ENCODE measurements at places on chromosomes 3 and 15. TPM values are rescaled to one million over a fixed set of nuclear protein-coding genes. Genes with fewer than 3 reads are reported as not detected.

GRCh38 chr3:194323785-194324735, 27.1 kb downstream of the CPN2 start:
- no peaks in the 10 kb centered on the region for H3K27me3 ChIP-seq
- no peaks in the 10 kb centered on the region for H3K36me3 ChIP-seq
- H3K4me3 ChIP-seq = peak overlapping the region; percentile 35
- peak; percentile 87 for DNase-seq
- peaks cover 25% of the 10 kb centered on the region for H3K4me1 ChIP-seq
- H3K27ac ChIP-seq = peak overlapping the region; percentile 95

DNA sequence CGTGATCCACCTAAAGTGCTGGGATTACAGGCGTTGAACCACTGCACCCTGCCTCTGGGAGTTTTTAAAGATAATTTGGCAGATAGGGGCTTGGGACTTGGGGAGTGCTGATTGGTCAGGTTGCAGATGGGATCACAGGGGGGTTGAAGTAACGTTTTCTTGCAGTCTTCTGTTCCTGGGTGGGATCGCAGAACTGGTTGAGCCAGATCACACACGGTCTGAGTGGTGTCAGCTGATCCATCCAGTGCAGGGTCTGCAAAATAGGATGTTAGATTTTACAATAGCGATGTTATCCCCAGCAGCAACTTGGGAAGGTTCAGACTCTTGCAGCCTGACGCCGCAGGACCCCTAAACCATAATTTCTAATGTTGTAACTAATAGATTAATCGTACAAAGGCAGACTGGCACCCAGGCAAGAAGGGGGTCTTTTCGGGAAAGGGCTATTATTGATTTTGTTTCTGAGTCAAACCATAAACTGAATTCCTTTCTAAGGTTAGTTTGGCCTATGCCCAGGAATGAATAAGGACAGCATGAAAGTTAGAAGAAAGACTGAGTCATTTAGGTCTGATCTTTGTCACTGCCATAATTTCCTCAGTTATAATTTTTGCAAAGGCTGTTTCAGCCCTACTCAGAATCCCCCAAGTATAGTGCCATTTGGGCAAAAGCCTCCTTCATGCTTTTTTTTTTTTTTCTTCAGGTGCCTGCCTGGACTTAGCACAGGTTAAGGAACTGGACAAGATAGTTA, 1.5 kb upstream of the CA12 start:
- peaks cover 15% of the 10 kb centered on the region for H3K4me1 ChIP-seq
- H3K27me3 ChIP-seq = peaks cover 2% of the 10 kb centered on the region
- DNase-seq = no peak
- H3K36me3 ChIP-seq = no peaks in the 10 kb centered on the region

DNA sequence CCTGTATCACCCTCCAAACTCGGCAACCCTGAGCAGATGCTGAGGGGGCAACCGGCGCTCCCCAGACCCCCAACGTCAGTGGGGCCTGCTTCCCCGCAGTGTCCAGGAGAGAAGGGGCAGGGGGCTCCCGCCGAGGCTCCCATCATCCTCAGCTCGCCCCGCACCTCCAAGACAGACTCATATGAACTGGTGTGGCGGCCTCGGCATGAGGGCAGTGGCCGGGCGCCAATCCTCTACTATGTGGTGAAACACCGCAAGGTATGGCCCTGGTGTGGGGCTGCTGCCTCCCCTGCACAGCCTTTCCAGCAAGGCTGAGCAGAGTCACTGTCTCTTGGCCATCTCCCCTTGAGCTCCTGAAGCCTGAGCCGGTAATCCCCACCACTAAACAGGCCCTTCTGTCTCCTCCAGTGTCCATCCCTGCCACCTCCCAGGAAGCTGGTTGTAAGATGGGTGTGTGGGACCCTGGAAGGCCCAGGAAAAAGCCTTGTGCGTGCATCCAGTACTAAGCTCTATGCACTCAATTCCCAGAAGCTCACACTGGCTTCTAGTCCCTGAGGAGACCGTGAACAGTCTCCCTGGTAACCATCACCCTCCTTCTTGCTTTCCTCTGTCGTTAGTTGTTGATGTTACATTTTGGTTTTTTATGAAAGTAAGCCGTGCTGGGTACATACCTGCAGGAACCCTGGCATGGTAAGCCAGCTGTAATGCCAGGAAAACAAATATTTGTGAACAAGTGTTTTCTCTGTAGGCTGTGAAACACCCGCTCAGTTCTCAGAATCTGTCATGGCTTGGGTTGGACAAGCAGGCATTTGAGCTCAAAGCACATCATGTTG, 63.3 kb downstream of the BOC start:
- H3K27ac ChIP-seq = peak overlapping the region; percentile 70
- peaks cover 4% of the 10 kb centered on the region for H3K36me3 ChIP-seq
- DNase-seq = no peak
- H3K4me1 ChIP-seq = no peaks in the 10 kb centered on the region
- no peaks in the 10 kb centered on the region for H3K27me3 ChIP-seq

GRCh38 chr3:186807231-186807630, 949 bp upstream of the RFC4 start:
- H3K4me1 ChIP-seq = no peaks in the 10 kb centered on the region
- no peak overlapping the region for H3K27ac ChIP-seq
- peak overlapping the region; percentile 79 for H3K4me3 ChIP-seq
- H3K27me3 ChIP-seq = no peaks in the 10 kb centered on the region

- no peak overlapping the region for H3K27ac ChIP-seq
- H3K4me1 ChIP-seq = no peaks in the 10 kb centered on the region
- DNase-seq = no peak
- H3K27me3 ChIP-seq = no peaks in the 10 kb centered on the region
- H3K36me3 ChIP-seq = no peaks in the 10 kb centered on the region
These were observed 7.4 kb upstream of the ANPEP start for GRCh38 chr15:89822026-89822425.

- H3K4me1 ChIP-seq = no peaks in the 10 kb centered on the region
- H3K27me3 ChIP-seq = no peaks in the 10 kb centered on the region
- peak overlapping the region; percentile 86 for H3K4me3 ChIP-seq
- no peaks in the 10 kb centered on the region for H3K36me3 ChIP-seq
These were observed 1.9 kb downstream of the MITF start for GRCh38 chr3:69741032-69741767.

- H3K27ac ChIP-seq = no peak overlapping the region
- H3K27me3 ChIP-seq = no peaks in the 10 kb centered on the region
- H3K4me3 ChIP-seq = no peak overlapping the region
These were observed 28.3 kb downstream of the ST8SIA2 start for GRCh38 chr15:92421976-92422375.

DNA sequence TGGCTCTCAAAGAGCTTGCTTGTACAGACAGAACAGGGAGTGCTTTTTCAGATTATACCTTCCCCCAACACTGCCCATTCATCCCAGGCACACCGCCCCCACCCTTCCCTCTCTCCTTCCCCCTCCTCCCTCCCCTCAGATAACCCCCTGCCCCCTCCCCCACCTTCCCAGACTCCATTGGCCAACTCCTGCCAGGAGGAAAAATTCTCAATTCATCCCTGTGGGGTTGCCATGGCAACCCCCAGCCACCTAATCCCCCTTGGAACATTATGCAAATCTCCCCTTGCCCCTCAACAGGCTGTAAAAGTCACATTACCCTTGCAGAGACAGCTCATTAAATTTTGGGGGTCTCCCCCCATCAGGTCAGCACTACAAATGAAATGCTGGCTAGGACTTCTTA, 14.3 kb downstream of the TLE3 start:
- no peak for DNase-seq
- no peak overlapping the region for H3K27ac ChIP-seq
- no peaks in the 10 kb centered on the region for H3K27me3 ChIP-seq

- DNase-seq = no peak
- H3K27ac ChIP-seq = no peak overlapping the region
- H3K27me3 ChIP-seq = no peaks in the 10 kb centered on the region
- no peak overlapping the region for H3K4me3 ChIP-seq
- no peaks in the 10 kb centered on the region for H3K36me3 ChIP-seq
These were observed 339.7 kb upstream of the RASGRP1 start for GRCh38 chr15:38904298-38904697.

GRCh38 chr15:86055688-86056087, 24.0 kb upstream of the AGBL1 start:
- H3K36me3 ChIP-seq = no peaks in the 10 kb centered on the region
- no peaks in the 10 kb centered on the region for H3K27me3 ChIP-seq
- H3K4me3 ChIP-seq = no peak overlapping the region
- no peaks in the 10 kb centered on the region for H3K4me1 ChIP-seq
- no peak overlapping the region for H3K27ac ChIP-seq

Gene INSYN1
- total RNA-seq = 68.5 TPM

- H3K36me3 ChIP-seq = no peaks in the 10 kb centered on the region
- no peaks in the 10 kb centered on the region for H3K4me1 ChIP-seq
- DNase-seq = no peak
- no peak overlapping the region for H3K4me3 ChIP-seq
- no peak overlapping the region for H3K27ac ChIP-seq
- H3K27me3 ChIP-seq = peaks cover 33% of the 10 kb centered on the region
These were observed 3.8 kb upstream of the ISL2 start for GRCh38 chr15:76332796-76333195.

GRCh38 chr3:50652709-50653108, 22.0 kb upstream of the DOCK3 start:
- H3K27ac ChIP-seq = peak overlapping the region; percentile 83
- H3K4me3 ChIP-seq = no peak overlapping the region
- no peaks in the 10 kb centered on the region for H3K27me3 ChIP-seq
- H3K36me3 ChIP-seq = peaks cover 10% of the 10 kb centered on the region

Gene BUB1B
- total RNA-seq = 0.39 TPM

- no peak overlapping the region for H3K27ac ChIP-seq
- no peaks in the 10 kb centered on the region for H3K27me3 ChIP-seq
These were observed 48.4 kb upstream of the SPPL2A start for GRCh38 chr15:50813865-50814264.

DNA sequence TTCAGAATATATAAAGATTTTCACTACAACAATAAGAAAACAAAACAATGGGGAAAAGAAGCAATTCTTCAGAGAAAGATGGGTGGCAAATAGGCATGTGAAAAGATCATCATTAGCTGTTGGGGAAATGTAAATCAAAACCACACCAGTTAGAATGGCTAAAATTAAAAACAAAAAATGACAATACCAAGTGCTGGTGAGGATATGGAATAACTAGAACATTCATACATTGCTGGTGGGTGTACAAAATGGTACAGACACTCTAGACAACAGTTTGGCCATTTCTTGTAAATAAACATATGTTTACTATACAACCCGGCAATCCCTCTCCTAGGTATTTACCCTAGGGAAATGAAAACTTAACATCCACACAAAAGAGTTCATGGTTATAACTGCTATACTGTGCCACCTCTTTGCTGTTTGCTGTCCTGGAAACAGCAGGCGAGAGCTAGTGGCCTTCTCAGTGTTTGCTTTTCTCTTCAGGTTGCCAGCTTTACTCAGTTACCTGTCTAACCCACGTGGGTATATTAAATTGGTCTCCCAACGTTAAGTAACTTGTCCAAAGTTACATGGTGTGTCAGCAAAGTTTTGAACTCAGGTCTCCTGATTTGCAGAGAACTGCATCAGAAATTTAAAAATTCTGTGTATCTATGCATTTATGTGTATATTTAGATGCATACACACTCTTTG, 4.6 kb upstream of the NIT2 start:
- no peak overlapping the region for H3K27ac ChIP-seq
- DNase-seq = no peak
- no peaks in the 10 kb centered on the region for H3K4me1 ChIP-seq

Gene SI
- not detected for total RNA-seq

DNA sequence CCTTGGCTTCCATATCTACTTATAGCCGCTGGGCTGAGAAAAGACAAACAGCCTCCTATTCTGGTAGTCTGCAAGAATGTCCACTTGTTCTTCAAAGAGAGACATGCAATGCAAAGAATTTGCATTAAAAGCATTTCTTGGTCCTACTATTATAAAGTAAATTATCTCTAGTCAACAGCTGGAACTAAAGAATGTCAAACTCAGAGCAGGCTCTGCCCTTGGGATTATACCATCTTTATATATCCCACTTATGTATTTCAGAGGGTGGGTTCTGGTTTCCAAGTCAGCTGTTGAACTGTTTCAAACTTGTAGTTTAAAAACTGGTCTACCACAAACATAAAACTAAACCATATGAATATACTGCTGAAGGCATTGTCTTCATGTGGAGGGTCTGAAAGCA, 7.0 kb upstream of the ACTC1 start:
- no peak overlapping the region for H3K27ac ChIP-seq
- H3K27me3 ChIP-seq = no peaks in the 10 kb centered on the region
- H3K4me1 ChIP-seq = peaks cover 18% of the 10 kb centered on the region

GRCh38 chr15:101062471-101063171, 143.5 kb downstream of the LRRK1 start:
- no peak overlapping the region for H3K4me3 ChIP-seq
- H3K36me3 ChIP-seq = no peaks in the 10 kb centered on the region
- no peaks in the 10 kb centered on the region for H3K4me1 ChIP-seq
- no peak for DNase-seq

Gene ZNF620
- 2.0 TPM for total RNA-seq

DNA sequence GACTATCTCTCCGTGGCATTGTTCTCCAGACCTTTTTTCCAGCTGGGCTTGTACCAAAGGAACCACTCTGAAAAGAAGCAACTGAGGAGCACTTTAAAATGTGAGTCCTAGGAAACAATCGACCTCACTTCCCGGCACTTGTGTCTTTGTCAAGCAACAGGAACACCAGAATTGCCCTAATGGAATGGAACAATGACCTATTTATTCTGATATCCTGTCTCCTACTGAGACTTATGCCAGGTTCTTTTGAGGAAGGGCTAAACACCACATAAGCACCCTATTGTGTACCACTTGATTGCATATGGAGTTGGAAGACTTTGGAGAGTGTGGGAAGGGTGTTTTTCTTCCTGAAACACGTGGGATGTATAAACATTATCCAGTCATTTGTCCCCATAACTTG, 56.8 kb upstream of the TGFBR2 start:
- DNase-seq = no peak
- no peaks in the 10 kb centered on the region for H3K27me3 ChIP-seq
- H3K4me1 ChIP-seq = no peaks in the 10 kb centered on the region
- no peak overlapping the region for H3K27ac ChIP-seq
- H3K4me3 ChIP-seq = no peak overlapping the region

DNA sequence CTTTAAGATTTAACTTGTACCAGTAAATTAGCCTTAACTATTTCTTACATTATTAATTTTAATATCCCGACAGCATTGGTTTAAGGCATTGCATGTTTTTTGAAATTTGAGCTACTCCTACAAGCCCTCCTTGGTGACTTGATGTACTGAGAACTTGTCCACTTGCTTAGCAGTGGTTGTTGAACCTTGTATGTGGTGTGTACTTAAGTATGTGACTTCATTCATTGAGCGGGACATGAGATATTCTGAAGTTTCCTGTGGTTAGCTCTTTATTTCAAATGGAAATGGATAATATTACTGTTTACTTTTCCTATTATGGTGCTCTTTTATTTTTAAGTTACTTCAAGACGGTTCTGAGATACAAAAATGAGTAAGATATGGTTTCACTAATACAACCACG, 3.6 kb upstream of the COL6A5 start:
- H3K4me3 ChIP-seq = no peak overlapping the region
- H3K36me3 ChIP-seq = no peaks in the 10 kb centered on the region
- no peaks in the 10 kb centered on the region for H3K27me3 ChIP-seq
- H3K27ac ChIP-seq = no peak overlapping the region

Gene ARL6
- total RNA-seq = 2.9 TPM

- H3K27me3 ChIP-seq = no peaks in the 10 kb centered on the region
- no peak for DNase-seq
- no peaks in the 10 kb centered on the region for H3K36me3 ChIP-seq
- no peaks in the 10 kb centered on the region for H3K4me1 ChIP-seq
These were observed 142.3 kb upstream of the NUDT16 start for GRCh38 chr3:131239267-131239666.

All from right atrium auricular region (tissue), 2 donors.